ENCODE measurements at places on chromosomes 2 and 18. TPM values are rescaled to one million over a fixed set of nuclear protein-coding genes. Genes with fewer than 3 reads are reported as not detected.

GRCh38 chr2:43127208-43127940 lies 99.0 kb downstream of the ZFP36L2 start:
- DNase-seq = no peak

- no peak for DNase-seq
Measured at GRCh38 chr18:54117853-54118773, 106.4 kb downstream of the MBD2 start.

DNA sequence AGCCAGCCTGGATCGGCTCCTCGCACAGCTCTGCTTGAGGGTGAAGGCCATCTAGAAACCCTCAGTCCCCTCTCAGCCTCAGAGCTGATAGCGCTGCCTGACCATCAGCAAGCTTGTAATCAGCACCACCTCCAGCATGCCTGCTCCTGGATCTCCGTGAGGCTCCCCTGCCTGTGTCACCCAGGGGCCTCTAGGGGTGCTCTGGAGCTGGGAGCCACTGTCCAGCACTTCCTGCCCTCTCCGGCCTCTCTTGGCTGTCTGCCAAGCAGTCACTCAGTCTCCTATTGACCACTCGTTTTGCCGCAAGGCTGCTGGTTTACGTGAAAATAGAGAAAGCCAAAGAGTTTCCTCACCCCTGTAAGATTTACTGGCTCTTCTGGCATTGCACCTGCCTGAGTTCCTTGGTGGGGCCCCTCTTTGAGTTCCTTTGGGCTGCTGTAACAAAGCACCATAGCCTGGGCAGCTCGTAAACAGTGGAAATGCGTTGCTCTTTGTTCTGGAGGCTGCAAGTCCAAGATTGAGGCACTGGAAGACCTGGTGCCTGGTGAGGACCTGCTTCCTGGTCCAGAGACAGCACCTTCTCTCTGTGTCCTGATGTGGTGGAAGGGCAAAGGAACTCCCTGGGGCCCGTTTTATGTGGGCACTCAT lies 17.9 kb downstream of the CAPN10 start:
- DNase-seq = peak; percentile 31

DNA sequence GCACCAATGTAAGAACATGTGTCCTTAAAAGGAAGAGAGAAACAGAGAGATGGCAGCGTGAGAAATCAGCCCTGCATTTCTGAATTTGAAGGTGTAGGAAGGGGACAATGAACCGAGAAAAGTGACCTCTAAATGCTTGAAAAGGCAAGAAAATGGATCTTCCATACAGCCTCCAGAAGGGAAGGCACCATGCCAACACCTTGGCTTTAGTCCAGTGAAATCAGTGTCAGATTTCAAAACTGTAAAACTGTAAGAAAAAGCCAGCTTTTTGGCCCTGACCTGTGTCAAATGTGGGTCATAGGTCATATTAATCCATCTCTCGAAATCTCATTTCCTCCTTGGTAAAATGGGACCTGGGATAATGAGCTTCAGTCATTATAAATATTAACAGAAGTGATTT lies 762.3 kb downstream of the DCDC2C start:
- DNase-seq = no peak

DNA sequence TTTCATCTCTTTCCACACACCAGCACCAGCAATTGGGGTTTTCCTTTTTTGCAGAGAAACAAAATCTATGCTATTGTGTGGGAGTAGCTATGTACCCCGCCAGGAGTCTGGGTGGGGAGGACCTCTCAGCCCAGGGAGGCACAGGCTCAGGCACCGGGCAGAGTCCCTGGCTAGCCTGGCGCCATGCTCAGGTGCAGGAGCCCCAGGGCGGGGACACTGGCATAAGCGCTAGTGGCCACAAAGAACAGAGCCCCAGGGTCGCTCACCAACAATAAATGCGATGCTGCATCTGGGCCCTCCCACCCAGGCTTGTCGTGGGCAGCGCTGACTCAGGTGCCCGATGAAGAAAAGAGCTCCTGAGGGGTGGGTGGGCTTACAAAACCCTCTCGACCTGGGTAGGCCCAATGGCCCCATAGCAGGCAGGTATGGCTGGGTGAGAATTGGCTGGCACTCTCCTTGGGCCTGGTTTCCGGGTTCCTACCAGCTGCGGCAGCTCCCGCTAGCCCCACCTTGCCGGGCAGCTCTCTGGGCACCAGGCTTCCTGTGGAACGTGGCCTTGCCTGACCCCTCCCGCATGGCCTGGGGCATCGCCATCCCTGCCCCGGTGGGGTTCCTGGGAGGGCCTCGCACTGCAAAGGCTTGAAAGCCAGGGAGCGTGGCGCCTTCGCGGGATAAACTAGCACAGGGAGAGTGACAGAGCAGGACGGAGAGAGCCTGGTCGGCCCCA lies 31.8 kb upstream of the COL6A3 start:
- no peak for DNase-seq

GRCh38 chr2:197704434-197705120 lies 592 bp upstream of the MARS2 start:
- DNase-seq = no peak

DNA sequence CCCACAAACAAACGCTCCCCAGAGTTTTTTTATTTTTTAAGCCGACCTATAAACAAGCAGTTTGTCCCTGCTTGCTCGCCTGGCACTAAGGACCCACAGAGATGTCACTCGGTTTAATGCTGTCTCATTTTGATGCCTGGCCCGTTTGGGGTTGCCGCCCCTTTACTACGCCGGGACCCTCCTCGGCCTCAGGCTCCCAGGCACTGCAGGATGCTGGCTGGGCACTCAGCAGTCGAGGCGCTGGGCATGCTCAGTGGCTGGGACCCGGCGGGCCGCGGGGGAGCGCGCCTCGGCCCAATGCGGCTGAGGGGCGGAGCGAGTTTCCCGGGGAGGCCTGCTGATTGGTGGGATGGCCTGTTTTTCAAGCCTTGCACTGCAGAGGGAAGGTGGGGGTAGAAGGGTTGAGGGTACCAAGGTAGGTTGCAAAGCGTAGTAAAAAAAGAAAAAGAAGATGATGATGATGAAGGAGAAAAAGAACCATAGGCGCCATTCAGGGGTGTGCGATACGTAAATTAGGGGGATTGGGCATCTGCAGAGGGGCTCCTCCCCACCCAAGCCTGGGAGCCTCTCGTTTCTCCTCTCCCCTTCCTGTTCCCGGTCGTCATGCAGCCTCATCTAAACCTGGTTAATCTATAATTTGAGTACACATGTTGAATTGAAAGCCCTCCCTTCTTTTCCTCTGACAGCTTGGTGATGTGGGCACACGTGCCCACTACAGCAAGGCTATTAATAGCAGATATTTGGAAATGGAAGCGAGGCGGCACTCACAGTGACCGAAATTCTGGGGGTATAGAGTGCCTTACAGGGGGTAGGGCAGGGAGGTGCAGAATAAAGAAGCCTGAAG lies 1.5 kb upstream of the IRS1 start:
- DNase-seq = peak; percentile 71

PRKAG3 gene
- total RNA-seq = not detected

PLGLB2 gene
- 1.7 TPM for total RNA-seq

NAB1 gene
- total RNA-seq = 19.5 TPM

RND3 gene
- total RNA-seq = 51.8 TPM

CNTNAP5 gene
- not detected for total RNA-seq

Measured in epithelial cell of proximal tubule (primary cell).